ENCODE measurements at places on chromosomes 7 and 10.

DNA sequence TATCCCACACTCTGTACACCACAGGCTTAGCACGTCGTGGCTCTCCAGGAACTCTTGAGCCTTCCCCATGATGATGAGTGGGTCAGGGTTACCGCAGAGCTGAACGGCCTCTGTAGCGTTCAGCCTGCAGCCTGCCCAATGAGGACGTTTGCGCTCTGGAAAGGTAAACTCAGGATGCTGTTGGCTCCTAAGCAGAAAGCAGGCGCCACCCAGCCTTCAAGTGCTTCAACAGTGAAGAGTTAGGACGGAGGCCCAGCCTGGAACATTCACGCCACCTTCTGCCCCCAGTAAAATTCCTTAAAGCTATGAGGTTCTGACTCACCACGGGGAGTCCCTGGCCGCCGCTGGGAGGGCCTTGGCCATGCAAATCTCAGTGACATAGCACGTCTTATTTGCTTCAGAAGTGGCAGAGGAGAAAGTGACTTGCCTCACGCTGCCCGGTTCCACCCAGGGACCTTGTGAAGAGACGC, 161.5 kb upstream of the SH2B2 start:
- H3K4me1 ChIP-seq, result no peaks in the 10 kb centered on the region
- peak; percentile 43 for DNase-seq
- H3K27ac ChIP-seq, result no peak overlapping the region
- peaks cover 30% of the 10 kb centered on the region for H3K36me3 ChIP-seq

GRCh38 chr7:88185650-88186049, 34.2 kb downstream of the SRI start:
- no peaks in the 10 kb centered on the region for H3K4me1 ChIP-seq
- no peaks in the 10 kb centered on the region for H3K36me3 ChIP-seq
- no peak overlapping the region for H3K27ac ChIP-seq

DNA sequence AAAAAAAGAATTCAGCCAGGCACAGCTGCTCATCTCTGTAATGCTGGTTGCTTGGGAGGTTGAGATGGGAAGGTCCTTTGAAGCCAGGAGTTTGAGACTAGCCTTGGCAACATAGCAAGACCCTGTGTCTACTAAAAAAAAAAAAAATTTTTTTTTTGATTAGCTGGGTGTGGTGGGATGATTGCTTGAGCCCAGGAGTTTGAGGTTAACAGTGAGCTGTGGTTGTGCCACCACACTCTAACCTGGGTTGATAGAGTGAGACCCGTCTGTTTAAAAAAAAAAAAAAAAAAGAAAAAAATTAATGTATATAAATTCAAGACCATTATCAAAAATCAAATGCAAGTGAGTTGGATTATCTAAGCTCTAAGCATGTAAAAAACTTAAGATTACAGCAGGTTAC, 5.7 kb downstream of the WAC start:
- DNase-seq, result no peak
- peaks cover 91% of the 10 kb centered on the region for H3K4me1 ChIP-seq
- no peak overlapping the region for H3K4me3 ChIP-seq
- peaks cover 75% of the 10 kb centered on the region for H3K36me3 ChIP-seq
- H3K27me3 ChIP-seq, result no peaks in the 10 kb centered on the region

DNA sequence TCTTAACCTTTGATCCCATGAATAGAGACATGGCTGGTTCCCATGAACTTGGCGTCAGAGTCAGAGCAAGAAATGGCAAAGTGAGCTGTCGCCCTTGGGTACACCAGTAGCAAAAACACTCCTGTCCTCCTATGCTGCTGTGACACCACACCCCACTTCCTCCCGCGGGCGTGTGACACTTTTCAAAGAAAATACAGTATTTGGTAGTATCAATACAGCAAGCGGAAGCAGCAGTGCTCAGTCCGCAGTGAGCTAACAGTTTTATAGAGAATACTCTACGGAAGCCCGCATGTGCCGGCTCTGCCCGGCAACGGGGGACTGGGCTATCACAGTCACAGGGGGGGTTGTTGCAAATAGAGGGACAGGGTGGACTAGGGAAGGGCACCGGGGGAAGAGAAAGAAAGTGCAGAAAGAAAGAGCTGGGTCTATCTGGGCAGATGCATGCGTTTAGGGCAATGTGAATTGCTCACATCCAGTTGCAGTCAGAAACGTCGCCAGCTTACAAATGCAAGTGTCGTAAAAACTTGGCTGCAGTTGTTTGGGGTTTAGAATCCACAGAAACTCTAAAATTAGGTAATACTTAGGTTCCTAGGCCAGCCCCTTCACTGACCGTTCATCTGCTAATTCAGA, 49.8 kb downstream of the PRKCQ start:
- no peak overlapping the region for H3K27ac ChIP-seq
- no peaks in the 10 kb centered on the region for H3K27me3 ChIP-seq
- no peak overlapping the region for H3K4me3 ChIP-seq
- DNase-seq, result peak; percentile 43
- no peaks in the 10 kb centered on the region for H3K4me1 ChIP-seq

DNA sequence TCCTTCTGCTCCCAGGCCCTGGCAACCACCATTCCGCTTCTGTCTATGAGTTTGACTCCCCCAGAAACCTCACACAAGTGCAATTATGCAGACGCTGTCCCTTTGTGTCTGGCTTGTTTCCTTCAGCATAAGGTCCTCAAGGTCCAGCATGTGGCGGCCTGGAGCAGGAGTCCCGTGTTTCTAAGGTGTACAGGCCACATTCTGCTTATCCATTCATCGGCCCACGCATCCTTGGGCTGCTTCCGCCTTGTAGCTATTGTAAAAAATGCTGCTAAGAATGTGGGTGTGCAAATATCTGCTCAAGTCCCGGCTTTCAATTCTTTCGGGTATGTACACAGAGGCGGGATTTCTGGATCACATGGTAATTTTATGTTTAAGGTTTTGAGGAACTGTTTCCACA, 38.2 kb downstream of the ESYT2 start:
- H3K36me3 ChIP-seq, result peaks cover 86% of the 10 kb centered on the region
- peak; percentile 52 for DNase-seq
- H3K4me1 ChIP-seq, result no peaks in the 10 kb centered on the region
- no peak overlapping the region for H3K4me3 ChIP-seq
- H3K27me3 ChIP-seq, result no peaks in the 10 kb centered on the region
- no peak overlapping the region for H3K27ac ChIP-seq

DNA sequence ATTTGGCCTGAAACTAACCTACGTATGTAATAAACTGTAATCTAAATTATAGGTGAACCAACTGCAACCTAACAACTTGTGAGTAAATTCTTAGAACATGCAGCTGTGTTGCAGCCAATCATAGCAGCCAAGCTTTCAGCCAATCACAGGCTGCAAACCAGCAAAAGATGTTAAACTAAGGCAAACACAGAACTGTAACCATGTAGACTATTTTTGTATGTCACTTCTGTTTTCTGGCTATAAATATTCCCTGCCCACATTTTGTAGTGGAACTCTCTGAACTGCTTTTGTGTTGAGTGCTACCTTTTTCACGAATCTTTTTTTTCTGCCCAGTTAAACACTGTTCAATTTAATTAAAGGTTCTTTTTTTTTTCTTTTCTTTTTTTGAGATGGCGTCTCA, 28.2 kb upstream of the ZPBP start:
- H3K27me3 ChIP-seq, result no peaks in the 10 kb centered on the region
- H3K4me3 ChIP-seq, result no peak overlapping the region
- H3K36me3 ChIP-seq, result no peaks in the 10 kb centered on the region
- no peaks in the 10 kb centered on the region for H3K4me1 ChIP-seq

DNA sequence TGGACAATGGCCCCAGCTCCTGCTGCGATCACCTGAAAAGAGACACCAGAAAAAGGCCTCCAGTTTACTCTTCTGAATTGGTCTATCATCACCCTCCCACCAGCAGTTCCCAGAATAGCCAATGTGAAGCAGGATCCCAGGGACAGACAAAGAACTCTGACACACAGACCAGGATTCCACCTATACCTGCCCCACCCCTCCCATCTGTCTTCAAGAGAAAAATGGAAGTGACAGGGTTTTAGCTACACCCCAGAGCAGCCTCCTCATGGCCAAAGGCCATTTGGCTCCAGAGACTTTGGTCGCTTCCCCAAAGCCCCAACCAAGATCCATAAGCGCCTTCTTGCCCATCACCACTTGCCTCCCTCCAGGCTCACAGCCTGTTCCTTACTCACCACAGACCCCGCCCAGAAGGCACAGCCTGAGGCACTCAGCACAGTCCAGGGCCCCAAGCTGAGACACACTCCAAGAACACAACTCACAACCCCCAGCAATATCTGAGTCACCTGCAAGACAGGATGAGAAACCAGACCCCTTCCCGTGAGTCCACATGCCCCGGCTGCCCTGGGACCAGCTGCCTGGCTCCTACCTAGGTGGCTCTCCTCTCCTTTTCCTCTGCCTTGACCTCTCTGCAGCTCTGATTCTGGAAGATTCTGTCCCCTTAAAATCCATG, 6.5 kb downstream of the TMEM176B start:
- DNase-seq, result no peak
- no peak overlapping the region for H3K4me3 ChIP-seq
- peak overlapping the region; percentile 60 for H3K27ac ChIP-seq
- H3K27me3 ChIP-seq, result no peaks in the 10 kb centered on the region
- peaks cover 32% of the 10 kb centered on the region for H3K36me3 ChIP-seq

- no peaks in the 10 kb centered on the region for H3K4me1 ChIP-seq
- H3K36me3 ChIP-seq, result no peaks in the 10 kb centered on the region
- no peak overlapping the region for H3K4me3 ChIP-seq
- no peak overlapping the region for H3K27ac ChIP-seq
Observed at GRCh38 chr7:65992526-65992925, 10.5 kb upstream of the GUSB start.

- DNase-seq, result no peak
- H3K4me3 ChIP-seq, result no peak overlapping the region
- peaks cover 8% of the 10 kb centered on the region for H3K4me1 ChIP-seq
- no peaks in the 10 kb centered on the region for H3K27me3 ChIP-seq
- H3K27ac ChIP-seq, result peak overlapping the region; percentile 69
Observed at GRCh38 chr7:31370609-31371008, 30.1 kb upstream of the NEUROD6 start.

- H3K4me3 ChIP-seq, result no peak overlapping the region
- no peaks in the 10 kb centered on the region for H3K4me1 ChIP-seq
- H3K36me3 ChIP-seq, result no peaks in the 10 kb centered on the region
- H3K27ac ChIP-seq, result no peak overlapping the region
- H3K27me3 ChIP-seq, result no peaks in the 10 kb centered on the region
Observed at GRCh38 chr10:1607466-1607865, 129.9 kb downstream of the ADARB2 start.

DNA sequence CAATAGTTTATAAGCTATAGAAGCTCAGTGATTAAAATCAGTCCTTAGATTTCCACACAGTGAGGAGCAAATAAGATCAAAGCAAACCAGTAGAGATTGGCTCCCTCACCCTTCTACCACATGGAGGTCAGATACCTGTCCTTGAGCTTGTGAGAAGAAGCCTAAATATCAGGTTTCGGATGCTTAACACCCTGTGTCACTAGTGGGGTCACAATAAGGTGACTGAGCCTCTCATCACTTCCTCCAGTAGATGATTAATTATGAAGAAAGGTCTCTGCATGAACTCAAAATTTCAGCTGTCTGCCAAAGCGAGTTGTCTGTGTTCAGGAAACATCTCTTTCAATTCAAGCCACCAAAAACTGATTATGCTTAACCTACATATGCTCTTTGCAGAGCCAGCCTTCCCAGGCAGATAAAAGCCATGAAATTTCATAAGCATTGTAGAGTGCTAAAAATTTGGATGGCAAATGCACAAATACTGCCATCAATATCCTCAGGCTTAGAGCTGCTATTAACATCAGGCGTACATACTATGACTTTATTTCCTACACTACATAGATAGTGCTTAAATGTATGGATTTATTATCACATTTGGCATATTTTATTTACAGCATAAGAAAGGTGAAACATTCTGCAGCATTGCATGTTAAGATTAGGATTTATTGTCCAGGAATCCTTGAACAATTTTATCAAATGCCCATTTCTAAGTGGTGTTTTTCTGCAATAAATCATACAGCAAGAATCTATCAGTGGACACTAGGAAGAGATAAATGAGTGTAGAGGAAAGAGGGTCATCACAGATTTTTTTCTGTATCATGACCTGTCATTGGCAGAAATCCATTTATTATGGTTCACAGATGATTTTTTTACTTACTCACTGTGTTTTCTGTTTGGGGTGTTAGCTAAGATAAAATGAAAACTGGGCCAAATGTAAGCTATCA, 285.1 kb upstream of the SP8 start:
- H3K36me3 ChIP-seq, result no peaks in the 10 kb centered on the region
- no peak overlapping the region for H3K4me3 ChIP-seq
- H3K27ac ChIP-seq, result no peak overlapping the region
- no peaks in the 10 kb centered on the region for H3K27me3 ChIP-seq

GRCh38 chr10:125092564-125093031, 67.8 kb downstream of the CTBP2 start:
- H3K27me3 ChIP-seq, result no peaks in the 10 kb centered on the region
- peaks cover 8% of the 10 kb centered on the region for H3K36me3 ChIP-seq
- peak overlapping the region; percentile 80 for H3K27ac ChIP-seq
- H3K4me1 ChIP-seq, result peaks cover 45% of the 10 kb centered on the region
- peak; percentile 17 for DNase-seq

DNA sequence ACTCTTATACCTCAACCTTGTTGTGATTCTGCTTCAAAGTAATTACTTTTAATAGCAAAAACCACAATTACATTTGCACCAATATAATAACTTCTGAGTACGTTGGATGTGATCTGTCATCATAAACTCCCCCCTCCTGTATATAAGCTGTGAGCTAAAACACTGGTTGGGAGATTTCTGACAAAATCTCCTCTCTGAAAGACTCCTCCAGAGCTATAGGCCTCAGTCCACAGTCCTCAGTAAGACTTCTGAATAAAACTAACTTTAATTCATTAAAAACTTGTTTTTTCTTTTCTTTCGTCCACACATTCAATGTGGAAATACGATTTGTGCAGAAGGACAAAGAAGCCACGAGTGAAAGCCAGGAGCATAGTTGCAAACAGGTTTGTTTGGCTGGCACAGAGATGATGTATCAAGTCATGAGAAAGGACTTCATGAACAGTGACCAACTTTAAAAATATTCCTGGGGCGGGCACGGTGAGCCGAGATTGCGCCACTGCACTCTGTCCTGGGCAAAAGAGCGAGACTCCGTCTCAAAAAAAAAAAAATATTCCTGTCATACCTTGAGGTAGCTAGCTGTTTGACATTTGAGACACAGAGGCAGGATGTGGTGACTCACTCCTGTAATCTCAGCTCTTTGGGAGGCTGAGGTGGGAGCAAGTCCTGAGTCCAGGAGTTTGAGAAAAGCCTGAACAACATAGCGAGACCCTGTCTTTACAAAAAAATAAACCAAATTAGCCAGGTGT, 91.1 kb upstream of the ARHGAP21 start:
- no peak overlapping the region for H3K27ac ChIP-seq
- no peaks in the 10 kb centered on the region for H3K36me3 ChIP-seq
- DNase-seq, result no peak

GRCh38 chr7:112537822-112538387, 57.1 kb downstream of the LSMEM1 start:
- H3K4me1 ChIP-seq, result no peaks in the 10 kb centered on the region
- no peaks in the 10 kb centered on the region for H3K36me3 ChIP-seq
- H3K27me3 ChIP-seq, result no peaks in the 10 kb centered on the region
- DNase-seq, result no peak

- DNase-seq, result no peak
- H3K27ac ChIP-seq, result no peak overlapping the region
- peaks cover 3% of the 10 kb centered on the region for H3K36me3 ChIP-seq
- no peak overlapping the region for H3K4me3 ChIP-seq
Observed at GRCh38 chr7:139153832-139154231, 44.3 kb upstream of the ZC3HAV1 start.

All from stomach (tissue), 19 donors.